ENCODE measurements at places on chromosomes 6 and 20.

DNA sequence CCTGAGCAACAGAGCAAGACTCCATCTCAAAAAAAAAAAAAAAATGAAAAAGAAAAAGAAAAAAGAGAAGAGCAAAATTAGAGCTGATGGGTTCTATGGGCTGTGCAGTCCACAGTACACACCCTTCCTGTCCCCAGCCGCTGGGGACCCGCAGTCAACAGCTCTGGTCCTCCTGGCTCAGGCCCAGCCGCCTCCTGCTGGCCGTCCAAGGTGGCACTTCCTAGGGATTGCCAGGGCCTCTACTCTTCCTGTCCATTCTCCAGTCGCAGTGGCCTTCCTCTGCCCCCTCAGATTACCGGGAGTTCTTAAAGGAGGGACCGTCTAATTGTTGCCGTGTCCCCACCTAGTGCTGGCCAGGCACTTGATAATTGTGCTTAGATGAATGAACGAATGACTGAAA lies 41.7 kb downstream of the TMEM242 start:
- DNase-seq = no peak

GRCh38 chr6:34416877-34417371 lies 8.9 kb downstream of the RPS10 start:
- no peak for DNase-seq

DNA sequence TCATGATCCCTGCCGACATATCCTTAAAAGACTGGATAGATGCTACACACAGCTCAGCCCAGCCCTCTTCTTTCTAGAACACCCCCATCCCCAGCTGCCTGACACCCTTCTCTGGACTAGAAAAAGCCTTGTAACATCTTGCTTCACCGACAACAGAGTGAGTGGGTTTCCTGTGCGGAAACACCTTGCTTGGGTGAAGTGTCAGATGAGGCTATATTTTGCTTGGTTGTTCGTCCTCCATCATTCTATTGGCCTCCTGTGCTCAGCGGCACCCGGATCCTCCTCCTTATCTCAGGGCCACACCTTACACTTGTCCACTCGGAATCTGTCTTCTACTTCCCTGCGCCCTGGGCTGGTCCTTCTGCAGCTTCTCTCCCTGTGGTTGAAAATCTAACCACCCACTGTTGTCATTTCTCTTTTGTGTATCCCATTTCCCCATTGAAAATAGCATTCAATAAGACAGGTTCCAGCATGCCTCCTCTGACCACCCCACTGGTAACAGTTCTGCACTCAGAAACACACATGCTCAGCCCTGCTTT lies 101.3 kb upstream of the MLN start:
- no peak for DNase-seq

GRCh38 chr6:18988636-18989035 lies 601.5 kb downstream of the RNF144B start:
- no peak for DNase-seq

DNA sequence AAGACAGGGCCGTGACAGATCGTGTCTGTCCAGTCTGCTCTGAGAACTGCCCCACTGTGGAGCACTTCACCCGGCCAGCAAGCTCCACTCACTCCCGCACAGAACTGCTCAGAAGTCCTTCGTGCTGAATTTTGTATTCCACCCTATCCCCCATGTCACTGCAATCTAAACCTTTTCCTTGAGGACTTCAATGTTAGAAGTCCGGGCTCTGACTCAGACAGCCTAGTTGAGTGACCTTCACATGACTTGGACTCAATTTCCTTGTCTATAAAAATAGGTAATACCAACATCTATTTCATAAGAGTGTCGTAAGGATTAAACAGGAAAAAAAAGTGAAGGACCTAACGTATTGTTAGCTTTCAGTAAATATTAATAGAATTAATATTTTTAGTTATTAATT lies 161.6 kb downstream of the QRSL1 start:
- no peak for DNase-seq
